Nephron progenitor cell (in vitro differentiated cells): ENCODE measurements at places on chromosomes 2 and 18.
A peak's percentile ranks its signal among the peaks of the same experiment; 100 is the strongest.

- no peak for DNase-seq
Observed at GRCh38 chr18:79211844-79212243, 142.7 kb downstream of the ATP9B start.

DNA sequence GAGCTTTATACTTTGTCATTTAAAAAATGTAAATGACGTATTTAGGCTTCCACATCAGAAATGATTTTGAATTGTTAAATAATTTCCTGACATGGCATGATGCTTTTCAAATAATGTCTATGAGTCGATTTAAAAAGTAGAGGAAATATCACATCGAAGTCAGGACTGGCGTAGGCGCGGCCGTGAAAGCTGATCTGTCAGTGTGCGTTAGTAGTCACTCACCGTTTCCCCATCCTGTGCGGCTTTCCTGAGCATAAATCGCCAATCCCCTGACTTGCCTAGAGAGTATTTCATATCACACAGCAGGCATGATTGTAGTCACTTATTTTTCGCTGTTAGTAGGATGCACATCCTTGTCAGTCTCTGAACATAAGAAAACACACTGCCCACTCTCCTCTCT lies 843.1 kb downstream of the SOCS6 start:
- no peak for DNase-seq

DNA sequence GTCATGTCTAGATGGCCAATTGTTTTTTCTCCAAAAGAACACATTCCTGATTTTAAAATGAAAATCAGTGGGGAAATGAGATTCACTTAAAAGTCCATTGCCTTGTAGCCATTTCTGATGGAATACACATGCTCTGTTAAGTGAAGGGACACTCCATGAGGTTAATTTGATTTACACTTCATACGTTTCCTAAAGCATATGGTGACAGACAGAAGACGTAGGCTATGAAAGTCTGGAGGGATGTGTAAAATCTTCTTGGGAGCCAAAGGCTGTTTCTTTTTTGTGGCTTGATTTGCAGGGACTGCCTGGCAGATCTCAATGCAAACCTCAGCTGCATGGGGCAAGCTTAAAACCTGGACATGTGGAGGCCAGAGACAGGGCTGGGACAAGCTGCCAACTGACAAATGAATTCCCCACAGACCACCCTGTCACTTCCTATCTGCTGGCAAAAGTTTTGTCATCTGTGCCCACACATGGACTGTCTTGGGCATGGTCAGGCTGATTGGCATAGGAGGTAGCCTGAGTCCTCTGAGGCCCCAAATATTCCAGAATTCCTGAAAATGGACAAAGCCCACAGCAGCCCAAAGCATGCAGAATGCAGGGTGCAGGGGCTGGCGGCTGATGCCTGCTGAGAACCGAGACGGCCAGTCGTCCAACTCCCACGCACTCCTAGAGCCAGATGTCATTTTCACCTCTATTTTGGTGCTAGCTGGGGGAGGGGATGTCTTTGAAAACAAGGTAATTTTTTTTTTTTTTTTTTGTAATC lies 73.9 kb downstream of the SDC1 start:
- peak; percentile 37 for DNase-seq

GRCh38 chr2:226427538-226428307 lies 371.9 kb downstream of the IRS1 start:
- no peak for DNase-seq

- no peak for DNase-seq
Observed at GRCh38 chr2:112787294-112787693, 3.0 kb upstream of the IL1A start.

DNA sequence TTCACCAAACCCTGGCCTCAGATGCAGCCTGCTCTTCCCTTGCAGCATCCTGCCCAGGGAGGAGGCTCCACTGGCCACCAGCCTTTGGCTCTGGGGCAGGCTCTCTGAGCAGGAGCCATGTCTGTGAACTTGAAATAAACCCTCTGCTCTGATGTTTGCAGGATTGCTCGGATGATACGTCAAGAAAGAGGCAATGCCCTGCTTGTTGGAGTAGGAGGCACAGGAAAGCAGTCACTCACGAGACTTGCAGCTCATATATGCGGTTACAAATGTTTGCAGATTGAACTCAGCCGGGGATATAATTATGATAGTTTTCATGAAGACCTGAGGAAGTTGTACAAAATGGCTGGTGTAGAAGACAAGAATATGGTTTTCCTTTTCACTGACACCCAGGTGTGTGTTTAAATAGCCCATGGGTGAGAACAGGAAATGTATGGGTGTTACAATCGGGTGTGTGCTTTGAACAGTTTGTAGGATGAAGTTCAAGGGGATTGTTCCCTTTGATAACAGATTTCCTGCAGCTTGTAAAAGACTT lies 177.9 kb downstream of the DNAH6 start:
- DNase-seq: no peak

DNA sequence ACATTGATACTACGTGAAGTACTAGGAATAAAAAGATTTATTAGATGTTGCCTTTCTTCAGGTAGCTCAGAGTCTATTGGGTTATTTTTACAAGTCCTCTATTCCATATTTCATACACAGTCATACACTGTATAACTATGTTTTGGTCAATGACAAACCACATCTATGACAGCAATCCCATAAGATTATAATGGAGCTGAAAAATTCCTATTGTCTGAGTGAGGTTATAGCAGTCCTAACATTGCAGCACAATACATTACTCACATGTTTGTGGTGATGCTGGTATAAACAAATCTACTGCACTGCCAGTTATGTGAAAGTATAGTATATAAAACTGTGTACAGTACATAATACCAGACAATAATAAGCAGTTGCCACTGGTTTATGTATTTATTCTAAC lies 595.1 kb downstream of the MBD2 start:
- DNase-seq: no peak

DNA sequence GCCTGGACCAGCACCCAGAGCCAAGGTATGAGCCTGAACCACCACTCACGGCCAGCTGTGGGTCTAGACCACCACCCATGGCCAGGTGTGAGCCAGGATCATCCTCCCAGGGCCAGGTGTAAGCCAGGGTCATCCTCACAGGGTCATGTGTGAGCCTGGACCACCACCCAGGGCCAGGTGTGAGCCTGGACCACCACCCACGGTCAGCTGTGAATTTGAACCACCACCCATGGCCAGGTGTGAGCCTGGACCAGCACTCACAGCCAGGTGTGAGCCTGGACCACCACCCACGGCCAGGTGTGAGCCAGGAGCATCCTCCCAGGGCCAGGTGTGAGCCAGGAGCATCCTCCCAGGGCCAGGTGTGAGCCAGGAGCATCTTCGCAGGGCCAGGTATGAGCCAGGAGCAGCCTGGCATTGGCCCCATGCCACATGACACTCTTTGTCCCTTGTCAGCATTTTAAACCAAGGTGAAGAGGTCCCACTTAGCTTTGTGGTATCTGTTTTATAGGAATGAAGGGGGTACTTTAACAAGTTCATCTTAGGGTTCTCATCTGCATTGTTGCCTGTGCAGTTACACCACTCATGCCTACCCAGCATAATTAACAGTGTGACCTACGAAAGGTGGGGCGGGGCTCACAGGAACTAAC lies 71.2 kb downstream of the AGAP1 start:
- no peak for DNase-seq

GRCh38 chr18:66344227-66344626 lies 259.7 kb downstream of the CDH19 start:
- no peak for DNase-seq

- no peak for DNase-seq
Observed at GRCh38 chr2:233929352-233930022, 12.3 kb downstream of the TRPM8 start.

- DNase-seq: no peak
Observed at GRCh38 chr18:9038277-9038871, 64.1 kb upstream of the NDUFV2 start.

DNA sequence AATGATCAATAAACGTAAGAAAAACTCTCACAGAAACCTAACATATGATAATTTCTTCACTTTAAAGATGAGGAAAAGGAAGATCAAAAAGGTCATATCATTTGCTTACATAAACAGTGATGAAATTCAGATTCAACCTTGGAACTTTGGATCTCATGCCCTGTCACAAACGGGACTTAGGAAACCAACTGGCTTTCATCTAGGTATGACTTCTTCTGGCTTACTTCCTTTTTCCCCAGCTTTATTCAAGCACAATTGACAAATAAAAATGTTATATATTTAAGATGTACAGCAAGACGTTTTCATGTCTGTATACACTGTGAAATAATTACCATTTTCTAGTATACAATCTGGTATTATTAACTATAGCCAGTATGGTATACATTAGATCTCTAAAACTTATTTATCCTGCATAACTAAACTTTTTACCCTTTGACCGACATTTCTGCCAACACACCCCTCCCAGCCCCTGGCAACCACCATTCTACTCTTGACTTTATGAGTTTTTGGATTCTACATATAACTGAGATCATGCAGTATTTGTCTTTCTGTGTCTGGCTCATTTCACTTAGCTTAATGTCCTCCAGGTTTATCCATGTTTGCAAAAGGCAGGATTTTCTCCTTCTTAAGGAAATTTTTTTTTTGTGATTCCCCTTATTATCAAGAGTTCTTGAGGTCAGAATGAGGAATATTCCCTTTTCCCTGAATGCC lies 46.0 kb upstream of the COBLL1 start:
- DNase-seq: no peak

DNA sequence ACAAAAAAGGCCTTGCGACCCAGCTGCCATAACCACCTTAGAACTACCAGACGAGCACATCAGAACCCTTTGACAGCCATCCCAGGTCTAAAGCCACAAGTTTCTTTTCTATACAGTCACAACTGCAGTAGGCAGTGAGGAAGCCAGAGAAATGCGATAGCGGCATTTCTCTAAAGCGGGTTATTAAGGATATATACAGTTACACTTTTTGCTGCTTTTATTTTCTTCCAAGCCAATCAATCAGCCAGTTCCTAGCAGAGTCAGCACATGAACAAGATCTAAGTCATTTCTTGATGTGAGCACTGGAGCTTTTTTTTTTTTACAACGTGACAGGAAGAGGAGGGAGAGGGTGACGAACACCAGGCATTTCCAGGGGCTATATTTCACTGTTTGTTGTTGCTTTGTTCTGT lies 48.8 kb downstream of the FEZ2 start:
- DNase-seq: no peak

- no peak for DNase-seq
Observed at GRCh38 chr2:144349674-144350073, 170.2 kb downstream of the ZEB2 start.

GRCh38 chr2:72573232-72573631 lies 252.6 kb downstream of the EXOC6B start:
- DNase-seq: no peak

DNA sequence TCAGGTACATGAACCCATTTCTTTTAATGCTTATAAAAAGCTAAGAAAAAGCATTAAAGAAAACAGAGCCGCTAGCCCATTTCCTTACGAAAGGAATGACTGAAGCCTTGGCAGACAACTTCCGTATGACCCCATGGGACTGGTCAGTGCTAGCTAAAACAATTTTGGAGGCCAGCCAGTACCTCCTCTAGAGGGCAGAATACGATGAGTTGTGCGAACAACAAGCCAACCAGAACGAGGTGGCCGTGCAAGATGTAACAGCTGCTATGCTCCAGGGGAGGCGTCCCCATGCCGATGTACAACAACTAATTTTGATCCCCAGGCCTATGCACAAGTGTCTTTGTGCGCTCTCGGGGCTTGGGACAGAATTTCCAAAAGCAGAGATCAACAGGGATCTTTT lies 16.7 kb downstream of the MAP3K2 start:
- DNase-seq: no peak

GRCh38 chr18:31225668-31226067 lies 63.0 kb upstream of the DSC1 start:
- no peak for DNase-seq

GRCh38 chr2:101534149-101534611 lies 59.3 kb upstream of the RFX8 start:
- DNase-seq: no peak

DNA sequence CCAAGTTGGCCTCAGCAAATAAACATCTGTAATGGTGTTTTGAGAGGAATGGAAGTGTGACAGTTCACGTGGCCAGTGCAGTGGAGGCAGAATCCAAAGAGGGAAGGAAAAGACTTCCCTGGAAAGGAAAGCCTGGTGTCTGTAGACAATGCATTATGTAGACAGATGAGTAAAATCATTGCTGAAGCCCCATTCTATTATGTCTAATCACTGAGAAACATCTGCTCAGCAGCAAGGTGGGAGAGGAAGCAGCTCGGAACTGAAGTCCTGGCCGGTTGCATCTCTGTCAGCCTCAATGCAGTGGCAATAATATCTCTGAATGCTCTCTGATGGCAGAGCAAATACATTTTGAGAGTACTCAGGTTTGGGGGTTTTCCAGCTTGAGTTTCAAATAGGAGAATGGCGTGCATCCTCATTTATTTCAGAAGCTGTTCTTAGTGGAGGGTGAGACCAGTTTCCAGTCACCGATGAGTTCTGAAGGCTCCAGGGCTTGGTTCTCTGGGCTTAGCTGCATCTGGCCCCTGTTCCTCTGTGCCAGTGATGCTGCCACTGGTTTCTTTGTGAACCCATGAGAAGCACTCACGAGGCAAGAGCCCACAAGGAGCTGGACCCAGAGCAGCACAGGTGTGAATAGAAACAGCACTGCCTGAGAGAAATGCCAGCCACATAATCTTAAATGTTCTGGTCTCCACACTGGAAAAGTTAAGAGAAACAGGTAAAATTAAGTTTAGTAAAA lies 63.3 kb downstream of the RPIA start:
- DNase-seq: no peak

DNA sequence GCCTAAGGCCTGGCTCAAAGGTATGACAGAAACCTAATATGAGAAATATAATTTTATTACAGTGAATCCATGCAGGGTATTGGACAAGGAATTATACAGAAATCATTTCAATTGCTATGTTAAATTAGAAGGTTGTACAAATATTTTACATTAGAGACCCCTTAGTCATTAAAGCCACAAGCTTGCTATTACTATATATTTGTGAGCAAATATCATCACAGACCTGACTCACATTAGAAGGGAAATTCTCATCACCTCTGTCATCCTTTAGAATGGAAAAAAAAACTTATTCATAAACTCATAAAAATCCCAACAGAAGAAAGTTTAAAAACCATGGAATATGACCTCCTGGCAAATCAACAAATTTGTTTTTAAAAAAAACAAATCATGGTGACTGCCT lies 277.9 kb downstream of the DCC start:
- no peak for DNase-seq

DNA sequence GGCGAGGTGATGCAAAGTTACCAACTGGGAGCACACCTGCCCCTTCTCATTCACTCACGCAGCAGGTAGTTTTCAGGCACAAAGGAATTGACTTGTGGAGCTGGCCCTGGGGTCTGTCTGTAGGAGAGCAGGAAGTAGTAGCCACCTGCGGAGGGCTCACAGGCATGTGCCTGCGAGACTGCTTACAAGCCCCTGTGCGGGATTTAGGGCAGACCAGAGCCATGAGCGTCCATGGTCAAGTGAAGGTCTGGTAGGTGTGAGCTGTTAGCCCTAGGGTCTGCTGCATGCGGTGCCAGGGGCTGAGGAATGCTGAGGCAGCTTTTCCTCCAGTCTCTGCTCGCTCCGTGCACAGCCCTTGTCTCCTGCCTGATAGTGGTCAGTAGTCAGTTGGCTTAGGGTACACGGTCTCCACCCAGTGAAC lies 18.9 kb downstream of the INPP4A start:
- DNase-seq: no peak

GRCh38 chr2:159096901-159097300 lies 128.5 kb downstream of the TANC1 start:
- no peak for DNase-seq
